ENCODE measurements at places on chromosomes 7 and 10.

GRCh38 chr7:18429547-18429946 is 66.0 kb upstream of the HDAC9 start:
- no peak for DNase-seq

- no peak for DNase-seq
These were observed 2.1 kb downstream of the CASD1 start for GRCh38 chr7:94511718-94512117.

DNA sequence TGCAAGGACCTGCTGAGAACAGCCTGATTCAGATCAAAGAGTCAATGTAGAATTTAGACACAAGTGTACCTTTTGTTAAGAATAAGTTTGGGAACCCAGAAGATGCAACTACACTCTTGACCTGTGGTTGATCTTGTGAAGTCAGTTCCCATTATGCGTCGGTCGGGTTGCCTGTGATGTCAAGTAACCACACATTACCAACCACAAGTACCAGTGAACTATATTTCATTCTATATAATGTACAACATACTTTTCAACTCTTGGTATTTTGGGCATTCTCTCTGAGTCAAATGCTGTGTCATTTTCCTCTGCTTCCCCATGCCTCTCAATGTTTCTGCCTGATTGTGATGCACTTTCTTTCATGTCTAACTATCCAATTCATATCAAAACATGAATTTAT is 426.2 kb downstream of the ETV1 start:
- no peak for DNase-seq

GRCh38 chr10:85650791-85651496 is 715.7 kb downstream of the GRID1 start:
- DNase-seq: no peak

DNA sequence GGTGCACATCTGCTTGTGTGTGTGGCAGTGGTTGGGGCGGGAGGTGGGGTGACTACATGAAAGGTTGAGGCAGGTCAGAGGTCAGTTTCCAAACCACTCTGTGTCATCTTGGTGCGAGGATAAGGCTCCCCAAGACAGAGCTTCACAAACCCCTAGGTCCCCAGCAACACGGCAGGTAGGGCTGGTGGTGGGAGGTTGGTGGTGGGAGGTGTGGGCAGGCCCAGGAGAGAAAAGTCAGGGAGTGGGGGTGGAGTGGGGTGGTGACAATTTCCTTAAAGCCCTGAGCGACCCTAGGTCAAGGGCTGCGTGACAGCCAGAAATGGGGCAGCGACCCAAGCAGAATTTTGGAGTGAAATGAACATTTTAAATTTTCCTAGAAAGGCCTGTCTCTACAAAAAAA is 1.6 kb upstream of the STRA8 start:
- no peak for DNase-seq

Measured in GM23338 (cell line).